Caco-2 (cell line): ENCODE measurements at places on chromosomes 3 and 15. TPM values are rescaled to one million over a fixed set of nuclear protein-coding genes. Genes with fewer than 3 reads are reported as not detected.

ETV5 gene
- total RNA-seq: 16.2 and 18.6 TPM in 2 replicates

PPM1M gene
- 6.7 and 8.3 TPM in 2 replicates for total RNA-seq

NR1D2 gene
- total RNA-seq: 22.8 and 23.9 TPM in 2 replicates

GOLGA8G gene
- total RNA-seq: not detected in 2 replicates

COX5A gene
- total RNA-seq: 306 and 318 TPM in 2 replicates

PRICKLE2 gene
- total RNA-seq: 4.2 and 6.0 TPM in 2 replicates

GOLGA6L7 gene
- not detected in 2 replicates for total RNA-seq

RYR3 gene
- total RNA-seq: 0.66 TPM in 1 of 2 replicates, not detected in the other

ADAM10 gene
- 168 and 170 TPM in 2 replicates for total RNA-seq

IL17RB gene
- total RNA-seq: 27.5 and 30.0 TPM in 2 replicates

TNNC1 gene
- 36.1 and 40.5 TPM in 2 replicates for total RNA-seq

SMAD6 gene
- 8.9 and 10.5 TPM in 2 replicates for total RNA-seq

RTP1 gene
- total RNA-seq: not detected in 2 replicates
